ENCODE measurements at places on chromosomes 4 and X.

GRCh38 chrX:120999413-120999812 lies 13.9 kb upstream of the CT47A1 start:
- DNase-seq, result no peak

DNA sequence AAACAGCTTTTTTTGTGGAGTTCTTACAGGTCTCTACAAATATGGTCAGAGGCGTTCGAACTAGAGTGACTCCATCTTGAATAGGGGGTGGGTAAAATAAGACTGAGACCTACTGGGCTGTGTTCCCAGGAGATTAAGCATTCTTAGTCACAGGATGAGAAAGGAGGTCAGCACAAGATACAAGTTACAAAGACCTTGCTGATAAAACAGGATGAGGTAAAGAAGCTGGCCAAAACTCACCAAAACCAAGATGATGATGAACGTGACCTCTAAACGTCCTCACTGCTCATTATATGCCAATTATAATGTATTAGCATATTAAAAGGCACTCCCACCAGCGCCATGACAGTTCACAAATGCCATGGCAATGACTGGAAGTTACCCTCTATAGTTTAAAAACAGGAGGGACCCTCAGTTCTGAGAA lies 42.8 kb upstream of the SPP1 start:
- DNase-seq, result no peak

DNA sequence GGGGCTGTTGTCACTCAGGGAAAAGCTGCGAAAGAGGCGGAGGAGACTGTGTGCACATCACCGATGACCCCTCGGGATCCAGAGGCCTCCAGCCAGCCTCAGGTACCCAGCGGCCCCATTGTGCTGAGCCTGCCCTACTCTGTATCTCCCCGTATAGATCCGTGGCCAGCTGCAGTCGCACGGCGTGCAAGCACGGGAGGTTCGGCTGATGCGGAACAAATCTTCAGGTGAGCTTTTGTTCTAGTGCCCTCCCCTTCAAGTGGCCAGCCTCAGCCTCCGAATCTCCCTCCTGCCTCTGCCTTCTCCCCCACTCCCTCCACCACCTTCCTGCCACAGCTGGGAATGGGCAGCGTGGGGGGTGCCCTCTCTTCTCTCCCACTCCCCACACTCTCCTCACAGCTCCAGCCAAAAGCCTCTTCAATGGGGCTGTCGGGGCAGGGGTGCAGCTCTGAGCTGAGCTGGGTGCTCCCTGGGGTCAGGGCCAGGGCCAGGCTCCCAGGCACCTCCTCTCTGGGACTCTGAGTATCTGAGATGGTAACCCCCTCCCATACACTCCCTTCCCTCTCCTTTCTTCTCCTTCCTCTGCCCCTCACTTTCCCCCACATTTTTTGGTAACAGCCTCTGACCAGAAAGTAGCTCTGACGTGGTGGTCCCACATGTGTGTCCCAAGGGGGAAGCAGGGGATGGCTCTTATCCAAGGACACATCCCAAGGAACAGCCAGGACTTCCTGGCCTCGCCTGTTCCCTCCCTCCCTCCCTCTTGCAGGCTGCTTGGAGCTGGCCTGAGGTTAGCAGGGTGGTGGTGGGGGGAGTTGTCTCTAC lies 20.4 kb upstream of the UBA1 start:
- no peak for DNase-seq

GRCh38 chr4:69878250-69878649 lies 18.3 kb upstream of the SULT1E1 start:
- DNase-seq, result no peak

GRCh38 chrX:16347968-16348670 lies 180.8 kb downstream of the MAGEB17 start:
- DNase-seq, result no peak

DNA sequence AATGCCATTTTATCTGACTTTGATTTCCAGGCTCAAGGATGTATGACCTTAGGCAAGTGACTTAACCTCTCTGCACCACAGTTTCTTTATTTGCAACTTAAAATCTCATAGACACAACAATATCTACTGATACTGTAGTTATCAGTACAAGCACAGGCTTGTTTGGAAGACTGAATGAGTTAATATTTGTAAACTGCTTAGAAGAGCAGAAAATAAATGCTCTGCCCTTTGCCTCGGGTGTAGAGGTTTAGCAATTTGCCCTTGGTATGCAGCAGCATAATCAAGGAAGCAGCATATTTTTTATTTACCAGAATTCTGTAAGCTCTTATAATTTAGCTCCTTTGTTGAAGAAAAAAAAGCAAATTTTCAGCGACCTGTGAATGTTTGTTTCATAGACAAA lies 2.9 kb upstream of the CXCL1 start:
- no peak for DNase-seq

DNA sequence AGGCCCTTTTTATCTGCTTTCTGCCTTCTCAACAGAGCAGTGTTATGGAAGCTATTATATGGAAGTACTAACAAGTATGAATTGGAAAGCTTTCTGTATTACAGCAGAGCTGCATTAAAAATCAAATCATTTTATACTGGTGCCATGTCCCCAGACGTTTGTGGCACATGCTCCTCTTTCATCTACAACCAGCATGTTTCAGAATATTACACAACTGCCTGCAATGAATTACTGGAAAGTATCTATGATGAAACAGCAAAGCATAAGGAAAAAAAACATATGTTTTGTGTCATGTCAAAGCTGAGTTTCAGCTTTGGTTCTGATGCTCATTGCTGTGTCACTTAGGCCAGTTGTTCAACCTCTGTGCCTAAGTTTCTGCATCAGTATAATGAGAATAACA lies 576.8 kb downstream of the GBA3 start:
- no peak for DNase-seq

DNA sequence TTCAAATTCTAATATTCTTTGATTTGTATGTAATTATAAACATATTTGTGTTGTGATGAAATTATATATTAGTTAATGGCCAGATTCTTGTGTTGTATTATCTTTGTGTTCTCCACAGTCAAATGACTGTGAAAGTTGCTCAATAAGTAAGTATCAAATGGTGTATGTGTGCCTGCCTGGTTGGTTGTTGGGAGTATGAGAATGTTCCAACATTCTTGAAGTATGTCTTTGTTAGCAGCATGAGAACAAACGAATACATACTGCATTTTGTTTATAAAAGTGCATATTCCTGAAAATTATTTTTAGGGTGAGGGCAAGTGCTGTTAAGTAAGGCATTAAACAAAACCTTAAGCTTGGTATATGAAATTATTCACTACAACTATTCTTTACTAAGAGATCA lies 16.2 kb downstream of the ARHGEF38 start:
- DNase-seq, result no peak

GRCh38 chr4:128346054-128346716 lies 58.6 kb upstream of the PGRMC2 start:
- no peak for DNase-seq

GRCh38 chr4:5900844-5901243 lies 8.0 kb upstream of the CRMP1 start:
- no peak for DNase-seq

DNA sequence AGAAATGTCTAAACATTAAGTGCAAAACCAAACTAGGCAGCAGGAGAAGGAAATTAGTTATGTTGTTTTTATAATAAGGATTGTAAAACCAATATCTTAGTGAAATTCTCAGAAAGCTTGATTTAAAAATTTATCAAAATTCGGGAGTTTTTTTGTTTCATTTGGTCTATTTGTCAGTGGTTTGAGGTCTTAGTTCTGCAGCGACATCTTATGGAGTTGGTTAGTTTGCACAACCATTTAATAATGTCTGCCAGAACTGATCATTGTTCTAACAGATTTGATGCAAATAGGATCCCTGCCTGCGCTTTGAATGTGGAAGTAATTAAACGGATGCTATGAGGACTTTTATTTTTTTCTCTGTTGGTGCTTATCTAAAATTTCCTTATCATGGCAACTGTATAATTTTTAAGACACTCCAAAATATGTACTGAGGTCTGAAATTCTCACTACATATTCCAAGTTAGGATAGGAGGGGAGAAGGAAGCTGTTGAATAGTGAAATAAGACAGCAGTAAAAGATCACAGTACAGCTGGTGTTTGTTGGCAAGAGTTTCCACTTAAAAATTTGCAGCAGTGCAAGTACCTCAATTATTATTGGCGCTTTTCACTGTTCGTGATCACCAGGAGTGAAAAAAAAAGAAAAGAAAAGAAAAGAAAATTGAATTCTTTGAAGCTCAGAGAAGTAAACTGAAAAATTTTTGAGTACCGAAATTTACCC lies 2521.4 kb downstream of the ARAP2 start:
- no peak for DNase-seq

- DNase-seq, result no peak
Measured at GRCh38 chrX:68193786-68194185, 239.5 kb downstream of the OPHN1 start.

DNA sequence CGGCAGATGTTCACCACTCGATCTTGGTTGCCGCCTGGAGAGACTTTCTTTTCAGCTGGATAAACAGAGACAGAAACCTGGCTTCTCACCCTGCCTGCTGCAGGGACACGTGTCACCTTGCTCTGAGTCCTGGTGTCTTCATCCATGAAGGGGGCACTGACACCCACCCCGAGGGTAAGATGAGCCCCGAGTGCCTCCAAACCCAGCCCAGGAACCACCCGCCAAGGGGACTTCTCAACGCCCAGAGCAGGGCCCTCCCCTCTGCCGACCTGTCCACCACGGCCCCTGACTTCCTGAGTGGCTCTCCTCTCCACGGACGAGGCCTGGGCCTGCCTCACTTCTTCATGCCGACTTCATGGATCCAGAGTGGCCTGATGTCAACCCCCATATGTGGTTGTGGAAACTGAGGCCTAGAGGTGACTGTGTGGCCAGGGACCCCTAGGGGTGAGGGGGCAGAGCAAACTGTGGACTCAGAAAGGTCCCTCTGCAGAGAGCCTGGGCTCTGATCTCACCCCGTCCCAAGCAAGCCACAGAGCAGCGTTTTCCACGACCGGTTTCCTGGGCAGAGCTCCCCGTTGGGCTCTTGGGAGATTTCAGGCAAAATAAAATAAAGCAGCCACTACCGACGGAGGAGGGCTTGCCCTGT lies 5.1 kb downstream of the ADRA2C start:
- no peak for DNase-seq

DNA sequence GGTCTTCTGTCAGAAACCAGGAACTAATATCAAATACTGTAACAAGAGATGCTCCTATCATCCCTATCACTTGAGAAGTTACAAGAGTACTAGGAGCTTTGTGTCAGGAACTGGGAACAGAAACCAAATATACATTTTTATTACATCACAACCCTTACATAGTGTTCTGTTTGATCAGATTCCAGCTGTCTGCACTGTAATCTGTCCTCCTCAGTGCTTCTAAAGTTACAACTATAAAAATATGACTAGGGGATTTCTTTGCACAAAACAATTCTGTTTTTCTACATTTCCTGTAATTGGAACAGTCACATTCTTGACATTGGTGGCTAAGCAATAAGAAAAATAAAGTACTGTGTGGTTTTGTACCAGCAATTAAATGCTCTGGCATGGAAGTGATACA lies 686.0 kb downstream of the PDHA2 start:
- no peak for DNase-seq

DNA sequence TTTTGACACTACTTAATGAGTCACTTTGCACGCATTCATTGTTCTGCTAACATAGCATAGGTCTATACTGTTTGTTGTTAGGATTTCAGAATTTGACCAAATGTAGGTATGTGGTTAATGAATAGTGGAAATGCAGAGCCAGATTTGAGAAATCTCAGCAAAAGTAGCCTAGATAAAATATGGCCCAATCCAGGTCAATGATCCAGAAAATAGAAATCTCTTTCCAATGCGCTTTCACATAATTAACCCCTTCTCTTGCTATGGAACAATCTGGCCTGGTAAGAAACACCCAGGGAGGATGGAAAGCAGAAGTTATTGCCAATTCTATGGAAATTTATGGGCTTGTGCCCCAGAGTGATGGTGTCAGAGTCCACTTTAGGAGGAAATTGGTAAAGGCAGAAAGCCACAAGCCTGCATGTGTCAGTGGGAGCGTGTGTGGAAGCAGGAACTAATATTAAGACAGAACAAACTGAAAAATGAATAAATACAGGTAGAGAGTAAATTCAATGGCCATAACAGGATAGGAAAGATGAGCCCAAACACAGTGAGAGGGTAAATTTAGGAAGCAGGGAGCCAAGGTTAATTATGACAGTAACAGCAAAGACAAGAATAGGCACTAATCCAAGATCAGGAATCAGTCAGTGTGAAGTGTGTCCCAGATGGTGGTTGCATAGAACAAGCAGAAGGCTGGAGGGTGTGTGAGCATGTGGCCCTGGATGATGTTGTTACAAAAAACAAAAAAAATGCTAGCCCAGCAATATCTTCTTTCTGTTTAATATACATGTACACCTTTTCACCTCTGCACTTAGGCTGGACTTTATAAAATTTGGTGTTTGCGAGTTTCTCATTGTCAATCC lies 102.9 kb downstream of the SYTL5 start:
- no peak for DNase-seq

DNA sequence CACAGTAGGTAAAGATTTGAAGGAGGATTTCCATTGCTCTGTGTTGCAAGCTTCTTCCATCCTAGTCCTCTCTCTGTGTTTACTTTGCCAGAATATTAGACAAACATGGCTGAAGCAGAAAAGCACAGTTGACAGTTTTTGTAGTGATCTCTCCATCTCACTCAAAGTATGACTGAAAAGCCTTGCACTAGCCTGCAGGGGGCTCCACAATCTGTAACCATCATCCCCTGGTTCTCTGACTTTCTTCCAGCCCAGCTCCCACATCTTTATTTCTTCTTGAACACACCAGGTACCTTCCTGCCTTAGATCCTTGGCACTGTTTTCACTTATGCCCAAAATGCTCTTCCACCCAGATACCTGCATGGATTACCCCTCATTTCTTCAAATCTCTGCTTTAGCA lies 34.1 kb upstream of the HHIP start:
- DNase-seq, result no peak

DNA sequence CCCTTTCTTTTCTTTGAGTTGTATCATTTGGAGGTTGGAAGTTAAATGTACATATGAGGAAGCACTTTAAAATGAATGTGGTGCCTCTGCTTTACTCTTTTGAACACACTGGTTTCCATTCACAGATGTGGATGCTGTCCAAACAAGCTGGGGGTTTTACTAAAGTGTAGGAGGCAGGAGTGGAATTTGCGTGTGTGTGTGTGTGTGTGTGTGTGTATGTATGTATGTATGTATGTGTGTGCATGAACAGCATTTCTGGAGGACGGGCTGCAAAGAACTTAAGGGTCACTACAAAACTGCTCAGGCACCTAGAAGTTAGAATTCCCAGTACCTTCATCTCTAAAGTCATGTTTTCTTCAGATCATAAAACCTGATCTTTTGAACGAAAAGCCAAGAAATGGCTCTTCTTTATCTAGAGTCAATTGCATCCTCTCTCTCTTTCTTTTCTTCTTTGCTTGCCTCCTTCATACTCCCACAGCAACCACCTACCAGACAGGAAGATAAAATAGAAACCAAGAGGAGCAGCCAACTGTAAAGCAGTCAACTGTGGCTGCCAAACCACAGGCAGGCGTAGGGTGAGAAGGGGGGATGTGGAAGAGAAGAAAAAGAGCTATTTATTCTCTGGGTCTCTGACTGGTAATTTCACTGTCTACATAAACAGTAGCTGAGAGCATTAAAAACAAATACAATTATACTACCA lies 177.0 kb upstream of the RASGEF1B start:
- no peak for DNase-seq

GRCh38 chr4:121195649-121196048 lies 31.5 kb upstream of the TNIP3 start:
- DNase-seq, result no peak

Data from activated T-helper 1 cell treated with anti-CD3 and anti-CD28 coated beads, Interleukin-2, amount 50 U/mL, for 16 hours (primary cell).